ENCODE measurements at places on chromosomes 16 and 17.

GRCh38 chr17:1629504-1630310 lies 1.1 kb upstream of the SLC43A2 start:
- peaks cover 3% of the 10 kb centered on the region for H3K4me1 ChIP-seq
- no peaks in the 10 kb centered on the region for H3K36me3 ChIP-seq
- no peaks in the 10 kb centered on the region for H3K27me3 ChIP-seq
- H3K27ac ChIP-seq, result peak overlapping the region; percentile 47
- H3K4me3 ChIP-seq, result peak overlapping the region; percentile 54
- DNase-seq, result no peak

- H3K27me3 ChIP-seq, result no peaks in the 10 kb centered on the region
- H3K4me3 ChIP-seq, result no peak overlapping the region
- no peak overlapping the region for H3K27ac ChIP-seq
- H3K36me3 ChIP-seq, result no peaks in the 10 kb centered on the region
- DNase-seq, result no peak
These were observed 4.4 kb downstream of the TPSAB1 start for GRCh38 chr16:1244881-1245280.

DNA sequence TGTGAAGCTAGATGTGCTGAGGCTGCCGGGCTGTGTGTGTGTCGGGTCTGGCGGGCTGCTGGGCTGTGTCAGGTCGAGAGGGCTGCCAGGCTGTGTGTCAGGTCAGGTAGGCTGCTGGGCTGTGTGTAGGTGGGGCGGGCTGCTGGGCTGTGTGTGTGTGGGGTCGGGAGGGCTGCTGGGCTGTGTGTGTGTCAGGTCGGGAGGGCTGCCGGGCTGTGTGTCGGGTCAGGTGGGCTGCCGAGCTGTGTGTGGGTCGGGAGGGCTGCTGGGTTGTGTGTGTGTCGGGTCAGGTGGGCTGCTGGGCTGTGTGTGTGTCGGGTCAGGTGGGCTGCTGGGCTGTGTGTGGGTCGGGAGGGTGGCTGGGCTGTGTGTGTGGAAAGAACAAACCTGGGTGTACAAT lies 8.6 kb downstream of the WDR45B start:
- no peak overlapping the region for H3K27ac ChIP-seq
- no peaks in the 10 kb centered on the region for H3K36me3 ChIP-seq
- DNase-seq, result no peak
- H3K27me3 ChIP-seq, result no peaks in the 10 kb centered on the region
- H3K4me3 ChIP-seq, result no peak overlapping the region

DNA sequence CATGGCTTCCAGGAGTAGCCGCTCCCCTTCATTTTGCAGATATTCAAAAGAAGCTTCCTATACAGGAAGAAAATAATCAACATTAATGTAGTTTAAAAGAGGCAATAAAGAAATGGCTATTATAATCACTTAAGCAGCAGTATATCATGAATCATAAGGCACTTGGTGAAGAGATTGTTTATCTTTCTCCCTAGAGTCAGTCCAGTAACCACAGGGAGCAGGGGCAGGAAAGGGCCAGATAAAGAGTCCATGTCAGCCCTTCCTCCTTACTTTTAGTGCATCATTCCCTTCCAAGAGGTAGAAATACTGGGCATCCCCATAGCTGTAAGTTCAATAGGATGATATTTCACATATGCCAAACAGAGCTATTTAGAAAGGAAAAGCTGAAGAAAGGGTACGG lies 184.6 kb upstream of the C17orf78 start:
- H3K27ac ChIP-seq, result no peak overlapping the region
- H3K27me3 ChIP-seq, result no peaks in the 10 kb centered on the region
- no peaks in the 10 kb centered on the region for H3K36me3 ChIP-seq
- DNase-seq, result no peak

DNA sequence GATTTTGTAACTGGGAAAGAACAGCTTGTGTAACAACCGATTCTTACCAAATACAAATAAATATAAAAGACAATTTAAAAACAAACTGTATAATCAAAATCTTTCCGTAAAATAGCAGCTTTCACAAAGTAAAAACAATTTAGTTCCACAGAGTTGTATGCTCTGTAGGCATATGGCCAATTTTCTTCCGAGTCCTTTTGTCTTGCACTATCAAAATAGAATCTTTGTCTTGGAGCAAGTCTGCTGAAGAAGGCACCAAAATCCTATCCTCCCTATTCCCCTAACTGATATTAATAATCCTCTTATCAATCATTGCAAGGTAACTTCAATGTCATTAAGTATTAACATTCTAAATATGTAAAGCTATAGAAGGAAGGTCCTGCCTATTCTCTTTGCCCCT lies 7.6 kb downstream of the THUMPD1 start:
- H3K27ac ChIP-seq, result no peak overlapping the region
- H3K36me3 ChIP-seq, result no peaks in the 10 kb centered on the region
- H3K27me3 ChIP-seq, result no peaks in the 10 kb centered on the region
- peaks cover 8% of the 10 kb centered on the region for H3K4me1 ChIP-seq
- no peak overlapping the region for H3K4me3 ChIP-seq
- DNase-seq, result no peak
